ENCODE measurements at places on chromosomes 16 and 17. TPM values are rescaled to one million over a fixed set of nuclear protein-coding genes. Genes with fewer than 3 reads are reported as not detected.

DNA sequence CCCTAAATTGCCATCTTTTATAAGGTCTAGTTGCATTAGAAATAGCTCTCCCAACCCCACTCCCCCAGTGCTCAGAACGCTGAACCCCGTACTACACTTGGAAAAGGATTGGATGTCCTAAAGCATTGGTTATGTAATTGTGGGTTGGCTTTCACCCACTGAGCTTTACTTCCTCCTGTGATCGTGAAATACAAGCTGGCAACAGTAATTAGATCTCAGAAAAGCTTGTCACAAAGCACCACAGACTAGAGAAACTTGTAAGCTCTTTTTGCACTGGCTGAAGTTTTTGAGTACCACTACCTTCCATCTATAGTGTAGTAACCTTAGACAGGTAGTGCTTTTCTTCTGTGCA, 54.4 kb downstream of the SIAH1 start:
- DNase-seq = no peak

DNA sequence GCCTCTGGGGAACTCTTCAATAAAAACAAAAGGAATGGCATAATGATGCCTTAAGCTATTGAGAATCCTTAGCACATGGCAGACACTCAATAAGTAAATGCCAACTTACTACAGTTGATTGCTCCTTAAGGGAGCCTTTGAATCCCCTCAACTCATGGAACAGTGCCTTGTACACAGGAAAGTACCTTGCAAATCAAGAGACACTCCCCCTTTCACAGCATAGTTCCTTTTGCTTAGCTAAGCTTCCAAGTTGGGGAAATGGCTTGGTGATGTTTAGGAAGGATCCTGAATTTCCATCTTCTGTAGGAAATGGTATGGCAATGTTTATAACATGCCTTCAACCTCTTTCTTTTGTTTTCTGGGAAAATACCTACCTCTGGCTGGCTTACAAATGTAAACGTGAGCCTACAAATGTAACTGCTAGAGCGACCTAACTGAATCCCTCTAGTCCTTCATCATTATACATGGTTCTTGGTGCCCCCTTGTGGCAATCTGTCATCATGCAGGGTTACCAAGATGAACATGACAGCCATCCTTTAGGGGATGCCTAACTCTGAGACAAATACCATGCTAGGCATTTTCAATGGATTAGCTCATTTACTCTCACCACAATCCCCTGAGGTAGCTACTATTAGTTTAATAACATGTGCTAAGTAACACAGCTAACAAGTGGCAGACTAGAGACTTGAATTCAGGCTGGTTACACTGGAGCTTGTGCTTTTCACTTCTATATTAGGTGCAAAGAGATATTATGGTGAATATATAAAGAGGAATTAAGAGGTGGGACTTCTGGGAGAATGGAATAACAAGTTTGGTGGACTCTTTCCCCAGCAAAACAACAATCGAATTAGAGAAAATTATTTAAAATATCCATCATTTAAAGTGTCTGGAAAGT, 65.0 kb downstream of the MMD start:
- DNase-seq = peak; percentile 66

- peak; percentile 96 for DNase-seq
Observed at GRCh38 chr16:23466162-23466885, 13.3 kb upstream of the COG7 start.

- DNase-seq = peak; percentile 5
Observed at GRCh38 chr16:77679901-77680300, 42.4 kb upstream of the NUDT7 start.

- no peak for DNase-seq
Observed at GRCh38 chr16:88688013-88688778, 1.9 kb upstream of the SNAI3 start.

PLLP gene
- total RNA-seq = not detected

SPDYE4 gene
- total RNA-seq = not detected
